ENCODE measurements at places on chromosomes 11 and 22.

DNA sequence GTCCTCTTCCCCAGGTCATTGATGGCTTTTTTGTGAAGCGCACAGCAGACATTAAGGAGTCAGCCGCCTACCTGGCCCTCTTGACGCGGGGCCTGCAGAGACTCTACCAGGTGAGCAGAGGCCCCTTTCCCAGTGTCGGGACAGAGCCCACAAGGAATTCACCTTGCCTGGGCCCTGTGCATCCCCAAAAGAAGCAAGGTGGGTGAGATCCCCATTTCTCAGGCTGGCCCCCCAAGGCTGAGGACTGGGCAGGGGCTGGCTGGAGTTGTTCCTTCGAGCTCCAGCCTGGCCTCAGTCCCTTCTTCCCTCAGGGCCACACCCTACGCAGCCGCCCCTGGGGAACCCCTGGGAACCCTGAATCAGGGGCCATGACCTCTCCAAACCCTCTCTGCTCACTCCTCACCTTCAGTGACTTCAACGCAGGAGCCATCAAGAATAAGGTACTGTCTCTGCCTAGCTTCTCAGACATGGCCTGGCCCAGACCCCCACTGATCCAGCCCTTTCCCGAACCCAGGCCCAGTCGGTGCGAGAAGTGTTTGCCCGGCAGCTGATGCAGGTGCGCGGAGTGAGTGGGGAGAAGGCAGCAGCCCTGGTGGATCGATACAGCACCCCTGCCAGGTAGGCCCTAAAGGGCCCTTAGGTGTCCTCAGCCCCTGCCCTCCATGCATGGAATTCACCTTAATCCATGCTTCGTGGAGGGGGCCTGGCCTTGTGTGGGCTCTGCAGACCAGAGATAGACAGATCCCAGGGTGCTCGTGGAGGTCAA lies 4.7 kb downstream of the MUS81 start:
- DNase-seq = no peak

DNA sequence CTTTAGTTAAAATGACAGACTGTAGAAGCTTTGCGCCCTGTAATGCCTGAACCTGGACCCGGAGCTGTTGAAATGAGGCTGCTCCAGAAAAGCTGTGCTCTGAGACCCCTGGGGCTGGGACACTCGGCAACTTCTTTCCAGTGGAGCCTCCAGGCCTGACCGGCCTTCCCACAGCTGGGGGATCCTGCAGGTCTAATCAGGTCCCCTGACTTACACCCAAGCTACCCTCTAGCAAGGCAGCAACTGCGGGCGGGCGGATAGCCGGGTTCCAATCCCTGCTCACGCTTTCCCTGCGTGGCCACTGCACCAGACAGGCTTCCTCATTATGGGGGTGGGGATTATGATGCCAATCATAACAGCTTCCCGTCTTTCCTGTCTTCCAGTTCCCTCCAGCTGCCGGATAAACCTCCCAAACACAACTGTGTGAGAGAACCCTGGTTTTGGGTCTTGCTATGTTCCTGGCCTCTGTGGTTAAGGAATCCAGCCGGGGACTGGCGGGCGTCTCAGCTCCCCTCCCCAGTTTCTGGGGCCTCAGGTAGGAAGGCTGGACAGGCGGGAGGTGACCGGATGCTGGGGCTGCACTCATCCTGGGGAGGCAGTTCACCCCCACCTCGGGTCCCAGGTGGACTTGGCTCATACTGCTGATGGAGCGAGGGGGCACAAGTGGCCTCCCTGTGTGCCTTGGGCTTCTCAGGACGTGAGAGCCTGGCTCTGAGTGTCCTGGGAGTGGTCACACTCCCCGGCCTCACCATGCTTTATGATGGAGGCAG lies 38.6 kb downstream of the PARVG start:
- DNase-seq = no peak

DNA sequence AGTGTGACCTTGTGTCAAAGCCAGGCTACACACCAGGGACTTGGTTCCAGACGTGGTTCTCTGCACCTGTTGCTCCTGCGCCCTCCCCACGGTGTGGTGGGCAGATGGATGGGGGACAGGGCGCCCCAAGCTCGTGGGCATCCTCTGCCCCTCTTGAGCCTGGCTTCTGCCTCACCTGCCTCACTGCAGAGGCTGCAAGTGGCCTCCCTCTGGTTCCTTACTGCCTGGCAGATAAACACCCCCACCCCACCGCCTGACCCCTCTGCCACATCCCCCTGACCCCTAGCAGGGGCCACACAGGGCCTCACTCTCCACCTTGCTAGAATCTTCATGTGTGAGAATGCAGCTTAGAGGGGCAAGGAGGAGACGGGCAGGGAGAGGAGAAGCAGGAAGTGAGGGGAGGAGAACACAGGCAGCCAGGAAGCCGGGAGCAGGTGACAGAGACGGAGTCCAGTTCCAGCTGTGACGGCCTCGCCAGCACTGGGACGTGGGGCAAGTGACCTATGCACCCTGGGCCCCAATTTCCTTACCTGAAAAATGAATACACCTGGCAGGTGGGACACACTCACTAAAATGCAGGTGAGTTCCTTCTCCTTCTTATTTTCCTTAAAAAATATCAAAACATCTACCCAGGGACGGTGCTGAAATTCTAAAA lies 178.3 kb downstream of the EFCAB6 start:
- DNase-seq = no peak

DNA sequence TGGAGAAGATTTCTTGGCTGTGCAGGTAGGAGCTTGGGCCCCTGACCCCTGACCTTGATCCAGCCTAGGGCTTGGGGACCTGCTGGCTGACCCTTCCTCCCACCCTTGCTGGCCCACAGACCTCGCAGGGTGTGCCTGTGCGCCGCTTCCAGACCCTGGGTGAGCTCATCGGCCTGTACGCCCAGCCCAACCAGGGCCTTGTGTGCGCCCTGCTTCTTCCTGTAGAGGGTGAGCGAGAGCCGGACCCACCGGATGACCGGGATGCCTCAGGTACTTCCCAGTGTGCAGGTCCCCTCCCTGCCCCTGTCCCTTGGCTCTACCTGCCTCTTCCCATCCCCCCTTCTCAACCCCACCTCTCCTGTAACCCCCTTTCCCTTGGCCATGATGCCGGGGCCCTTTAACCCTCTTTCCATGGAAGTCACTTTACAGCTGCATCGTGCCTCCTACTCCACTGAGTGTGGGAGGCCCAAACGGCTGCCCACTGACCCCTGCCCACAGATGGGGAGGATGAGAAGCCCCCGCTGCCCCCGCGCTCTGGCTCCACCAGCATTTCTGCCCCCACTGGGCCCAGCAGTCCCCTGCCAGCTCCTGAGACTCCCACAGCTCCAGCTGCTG lies 3.8 kb downstream of the INPPL1 start:
- no peak for DNase-seq

DNA sequence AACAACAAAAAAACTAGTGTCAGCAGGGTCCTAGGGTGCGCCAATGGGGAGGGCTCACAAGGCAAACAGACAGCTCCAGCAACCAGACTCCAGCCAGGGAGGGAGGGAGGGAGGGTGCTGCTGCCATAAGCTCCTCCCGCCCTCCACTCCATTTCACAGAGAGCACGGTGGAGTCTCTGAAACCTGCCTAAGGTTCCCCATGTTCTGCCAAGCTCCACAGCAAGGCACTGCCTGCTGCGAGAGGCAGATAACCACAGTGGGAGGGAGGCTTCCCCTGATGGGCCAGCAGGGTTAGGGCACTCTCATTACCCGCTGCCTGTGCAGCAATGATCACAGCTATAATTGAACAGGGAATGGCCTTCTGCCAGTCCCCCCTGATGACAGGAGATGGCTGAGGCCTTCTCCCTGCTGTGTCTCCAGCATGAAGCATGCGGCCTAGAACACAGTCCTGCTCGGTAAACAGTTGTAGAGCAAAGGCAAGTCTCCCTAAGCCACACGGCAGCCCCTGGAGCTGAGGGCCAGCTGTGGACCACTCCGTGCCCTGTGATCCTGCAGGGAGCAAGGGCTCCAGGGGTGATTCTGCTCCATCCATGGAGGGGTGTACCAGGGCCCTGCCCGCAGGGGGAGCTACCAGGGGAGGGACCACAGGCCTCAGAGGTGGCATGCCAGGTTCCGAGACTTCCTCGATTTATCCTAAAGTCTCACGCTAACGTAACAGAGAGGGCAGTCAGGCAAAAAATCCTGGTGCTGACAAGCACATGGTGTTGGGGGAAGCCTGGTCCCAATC lies 42.9 kb downstream of the PC start:
- no peak for DNase-seq
